Activated naive CD8-positive, alpha-beta T cell treated with anti-CD3 and anti-CD28 coated beads, Interleukin-2, amount 50 U/mL, for 16 hours (primary cell): ENCODE measurements at places on chromosomes 11 and 22.

GRCh38 chr11:113446112-113446511 is 29.1 kb downstream of the DRD2 start:
- no peak for DNase-seq

GRCh38 chr22:17824457-17824856 is 50.2 kb upstream of the BID start:
- no peak for DNase-seq

GRCh38 chr11:102546427-102546826 is 15.9 kb upstream of the MMP7 start:
- DNase-seq: no peak

DNA sequence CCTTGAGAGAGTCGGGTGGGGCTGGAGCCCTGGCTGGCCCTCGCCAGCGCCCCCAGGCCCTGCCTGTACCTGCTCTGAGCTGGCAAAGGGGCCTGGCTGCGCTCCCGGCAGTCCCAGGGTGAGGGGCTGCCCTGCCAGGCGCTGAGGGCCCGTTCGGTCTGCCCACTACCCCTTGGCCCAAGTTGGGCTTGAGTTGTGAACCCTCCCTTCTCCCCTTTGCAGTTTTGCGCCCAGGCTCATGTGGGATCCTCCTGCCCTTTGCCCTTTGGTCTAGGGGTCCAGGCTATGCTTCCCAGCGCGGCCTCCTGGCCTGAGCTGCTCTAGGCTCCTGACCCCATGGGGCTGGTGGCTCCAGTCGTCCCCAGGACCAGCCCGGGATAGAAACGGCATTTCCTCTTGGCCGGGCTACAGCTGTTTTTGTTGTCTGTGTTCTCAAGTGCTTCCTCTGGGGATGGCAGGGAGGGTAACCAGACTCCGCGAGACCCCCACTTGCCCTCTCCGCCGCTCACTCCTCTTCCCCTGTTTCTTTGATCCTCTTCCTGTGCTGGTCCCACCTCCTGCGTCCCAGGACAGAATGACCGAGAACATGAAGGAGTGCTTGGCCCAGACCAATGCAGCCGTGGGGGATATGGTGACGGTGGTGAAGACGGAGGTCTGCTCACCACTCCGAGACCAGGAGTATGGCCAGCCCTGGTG is 34.9 kb downstream of the PRDM11 start:
- no peak for DNase-seq

- no peak for DNase-seq
Observed at GRCh38 chr11:71357414-71357813, 90.8 kb downstream of the DHCR7 start.

DNA sequence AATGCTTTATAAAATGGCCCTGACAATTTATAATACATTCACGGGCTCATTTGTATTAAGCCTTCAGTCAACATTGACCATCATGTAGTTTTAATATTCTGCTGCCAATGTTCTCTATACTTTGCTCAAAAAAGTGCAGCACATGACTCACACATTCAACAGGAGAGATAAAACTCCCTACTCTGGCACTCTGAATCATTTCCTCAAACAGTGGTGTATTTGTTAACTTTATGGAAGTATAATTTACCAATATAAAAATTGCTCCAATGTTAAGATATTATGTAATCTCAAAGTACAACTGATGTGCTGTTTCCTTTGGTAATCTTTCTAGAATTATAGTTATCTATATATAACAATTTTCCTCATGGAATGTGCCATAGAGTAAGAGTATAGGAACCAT is 39.9 kb downstream of the MAML2 start:
- no peak for DNase-seq

GRCh38 chr11:104369761-104370160 is 205.8 kb upstream of the PDGFD start:
- DNase-seq: no peak

GRCh38 chr11:112212290-112212689 is 13.9 kb upstream of the PTS start:
- DNase-seq: no peak

DNA sequence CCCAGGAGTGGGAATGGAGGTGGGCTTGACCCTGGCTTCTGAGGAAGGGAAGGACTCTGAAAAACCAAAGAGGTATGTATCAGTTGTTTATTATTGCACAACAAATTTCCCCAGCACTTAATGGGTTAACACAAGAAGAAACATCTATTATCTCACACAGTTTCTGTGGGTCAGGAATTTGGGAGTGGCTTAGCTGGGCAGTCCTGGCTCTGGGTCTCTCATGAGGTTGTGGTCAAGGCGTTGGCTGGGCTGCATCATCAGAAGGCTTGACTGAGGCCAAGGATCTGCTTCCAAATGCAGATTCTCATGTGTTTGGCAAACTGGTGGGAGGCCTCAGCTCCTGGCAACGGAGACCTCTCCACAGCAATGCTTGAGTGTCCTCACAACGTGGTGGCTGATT is 17.5 kb upstream of the SMIM38 start:
- no peak for DNase-seq

DNA sequence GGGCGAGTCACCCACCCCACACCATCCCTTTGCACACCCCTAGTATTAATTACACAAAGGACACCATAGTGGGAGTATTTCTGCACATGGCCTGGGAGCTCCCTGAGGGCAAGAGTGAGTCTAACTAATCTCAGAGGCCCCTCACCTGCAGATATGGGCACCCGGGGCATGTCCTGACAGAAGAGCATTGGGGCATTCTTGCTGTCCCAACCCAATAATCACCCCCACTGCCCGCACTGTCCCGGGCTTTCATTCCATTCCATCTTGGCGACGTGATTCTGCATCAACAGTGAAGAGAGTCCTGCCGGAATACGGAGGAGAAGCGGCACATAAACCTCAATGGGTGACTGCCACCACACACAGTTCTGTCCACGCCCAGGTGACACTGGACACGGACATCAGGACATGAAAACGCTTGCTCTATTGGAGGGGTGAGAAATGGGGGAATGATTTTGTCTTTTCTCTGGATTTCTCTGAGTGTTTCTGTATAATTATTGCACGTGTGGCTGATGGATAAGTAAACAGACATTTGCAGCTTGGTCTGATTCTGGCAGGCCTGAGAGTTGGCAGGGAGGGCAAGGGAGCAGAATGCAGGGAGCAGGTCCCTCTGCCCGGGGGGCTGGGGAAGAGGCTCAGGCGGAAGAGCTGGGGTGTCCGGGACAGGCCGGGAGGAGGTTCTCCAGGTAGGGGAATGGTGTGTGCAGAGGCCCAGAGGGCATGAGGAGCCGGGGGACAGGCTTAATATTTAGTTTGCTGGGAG is 38.2 kb downstream of the SCUBE1 start:
- DNase-seq: no peak

- DNase-seq: no peak
Observed at GRCh38 chr11:13596611-13597326, 71.7 kb upstream of the FAR1 start.

- no peak for DNase-seq
Observed at GRCh38 chr11:19027829-19028595, 32.5 kb downstream of the MRGPRX2 start.

- no peak for DNase-seq
Observed at GRCh38 chr22:47309946-47310345, 547.5 kb downstream of the TBC1D22A start.

- no peak for DNase-seq
Observed at GRCh38 chr11:57069942-57070341, 81.2 kb downstream of the OR5AK2 start.

- DNase-seq: no peak
Observed at GRCh38 chr22:22085702-22086500, 103.3 kb upstream of the TOP3B start.

GRCh38 chr22:38401336-38402084 is 53.5 kb downstream of the KCNJ4 start:
- DNase-seq: no peak

DNA sequence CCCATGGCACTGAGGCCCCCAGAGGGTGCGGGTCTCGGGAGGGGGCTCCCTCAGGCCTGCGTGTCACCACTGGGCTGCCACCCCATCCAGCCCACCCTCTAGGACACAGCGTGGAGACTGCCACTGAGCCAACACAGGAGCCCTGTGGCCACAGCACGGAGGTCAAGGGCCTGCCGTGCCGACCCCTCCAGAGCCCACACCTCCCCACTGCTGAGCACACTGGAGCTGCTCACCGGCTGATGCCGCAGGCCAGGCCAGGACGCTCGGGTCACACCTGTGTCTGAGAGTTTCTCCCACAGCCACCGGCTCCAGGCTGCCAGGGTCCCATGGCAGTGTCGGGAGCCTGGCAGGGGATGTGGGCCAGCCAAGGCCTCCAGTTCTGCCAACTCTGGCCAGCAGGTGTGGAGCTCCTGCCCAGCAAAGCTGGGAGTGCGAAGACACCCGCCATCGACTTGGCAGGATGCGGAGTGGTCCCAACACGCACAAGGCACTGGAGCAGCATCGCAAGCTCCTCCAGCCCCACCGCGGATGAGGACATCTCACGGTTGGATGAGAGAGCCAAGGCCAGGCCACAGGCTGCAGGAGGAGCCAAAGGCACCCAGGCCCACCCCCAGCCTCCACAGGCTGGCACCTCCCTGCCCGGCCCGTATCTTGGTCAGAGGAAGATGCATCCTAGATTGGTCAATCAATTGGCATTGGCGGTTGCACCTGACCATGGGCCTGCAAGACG is 187.1 kb downstream of the BRD1 start:
- no peak for DNase-seq

DNA sequence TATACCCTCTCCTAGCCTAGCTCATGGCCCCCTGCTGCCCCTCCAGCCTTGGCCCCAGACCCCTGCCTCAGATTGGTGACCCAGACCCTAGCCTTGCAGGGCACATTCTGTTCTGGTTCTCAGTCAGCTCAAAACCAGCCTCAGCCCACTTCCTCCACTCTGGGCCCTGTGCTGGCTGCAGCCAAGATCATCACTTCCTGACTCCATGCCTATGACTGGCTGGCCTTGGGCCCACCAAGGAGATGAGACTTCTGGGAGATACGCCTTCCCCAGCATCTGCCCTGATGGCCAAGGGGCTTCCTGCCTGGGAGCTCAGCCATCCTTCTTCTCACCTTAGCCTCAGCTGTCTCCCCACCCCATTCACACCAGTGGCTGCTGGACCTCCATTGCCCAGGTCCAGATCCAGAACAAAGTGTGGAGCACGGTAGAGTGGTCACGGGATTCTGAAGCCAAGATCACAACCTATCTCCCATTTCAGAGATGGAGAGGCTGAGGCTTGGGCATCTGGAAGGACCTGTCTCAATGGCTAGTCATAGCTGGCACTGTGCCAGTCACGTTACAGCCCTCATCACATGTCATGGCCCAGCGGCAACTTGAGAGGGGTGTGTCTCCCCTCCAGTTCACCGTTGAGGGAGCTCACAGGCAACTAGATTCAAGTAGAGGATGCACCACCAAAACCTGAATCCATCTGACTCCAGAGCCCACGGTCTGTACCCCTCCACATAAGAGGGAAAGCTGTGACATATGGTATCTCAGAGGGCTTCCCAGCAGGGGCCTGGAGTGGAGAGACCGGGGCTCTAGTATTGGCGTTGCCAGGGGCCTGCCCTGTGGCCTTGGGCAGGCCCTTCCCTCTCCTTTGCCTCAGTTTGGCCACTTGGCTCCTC is 43.0 kb upstream of the KLHL35 start:
- DNase-seq: no peak

DNA sequence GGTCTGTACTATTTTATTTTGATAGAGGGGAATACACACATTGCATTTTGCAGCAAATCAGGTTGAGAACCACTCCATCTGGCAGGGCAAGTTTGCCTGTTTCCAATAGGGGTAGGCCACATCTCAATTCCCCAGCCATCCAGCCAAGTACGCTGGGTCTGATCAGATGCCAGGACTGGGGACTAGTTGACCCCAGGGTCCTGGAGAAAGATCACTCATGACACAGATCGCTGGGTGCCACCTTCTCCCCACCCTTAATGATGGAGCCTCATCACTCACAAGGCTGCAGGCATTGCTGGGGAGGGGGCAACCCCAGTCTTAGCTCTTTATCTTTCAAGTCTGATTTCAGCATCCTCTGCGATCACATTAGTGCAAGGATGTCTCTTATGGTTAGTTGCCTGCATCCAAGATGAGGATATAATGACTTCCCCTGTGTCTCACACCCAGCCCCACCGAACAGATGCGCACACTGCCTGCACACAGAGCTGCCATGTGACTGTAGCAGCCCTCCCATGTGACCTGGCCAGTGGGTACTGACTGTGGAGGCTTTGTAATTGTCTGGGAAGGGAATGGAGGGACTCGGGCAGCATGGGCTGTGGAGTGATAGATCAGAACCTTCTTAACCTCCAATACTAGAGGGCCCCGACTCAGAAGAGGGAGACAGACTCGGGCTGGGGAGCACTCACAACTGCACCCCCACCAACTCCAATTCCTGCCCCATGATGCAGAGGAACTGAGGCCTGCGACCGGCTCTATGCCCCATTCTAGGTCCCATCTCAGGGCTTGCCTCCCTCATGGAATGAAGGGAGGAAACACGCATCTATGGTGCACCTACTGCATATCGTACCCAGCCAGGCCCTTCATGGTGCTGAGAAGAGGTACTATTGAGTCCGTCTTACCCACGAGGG is 155.8 kb downstream of the DSCAML1 start:
- DNase-seq: no peak

DNA sequence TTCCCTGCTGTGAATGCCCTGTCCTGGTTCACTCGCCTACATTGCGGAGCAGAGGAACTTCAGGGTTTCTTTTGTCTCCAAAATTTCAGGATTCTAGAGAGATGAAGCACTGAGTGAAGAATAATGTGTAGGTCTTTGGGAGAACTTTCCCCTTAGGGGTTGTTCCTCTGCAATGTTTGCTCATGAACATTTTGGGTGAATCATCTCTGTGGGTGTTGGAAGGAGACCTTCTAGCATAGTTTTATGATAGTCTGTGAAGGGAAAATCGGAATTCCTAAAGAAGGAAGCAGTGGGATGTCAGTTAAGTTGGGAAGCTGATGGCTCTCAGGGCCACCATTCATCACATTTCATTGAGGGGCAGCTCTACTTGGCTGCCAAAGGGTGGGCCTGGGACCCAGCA is 64.8 kb downstream of the MIAT start:
- DNase-seq: no peak

- DNase-seq: no peak
Observed at GRCh38 chr11:130037881-130038585, 31.7 kb upstream of the APLP2 start.
